ENCODE measurements at places on chromosomes 12 and 14. TPM values are rescaled to one million over a fixed set of nuclear protein-coding genes. Genes with fewer than 3 reads are reported as not detected.

CCDC38 gene
- not detected for total RNA-seq

DNA sequence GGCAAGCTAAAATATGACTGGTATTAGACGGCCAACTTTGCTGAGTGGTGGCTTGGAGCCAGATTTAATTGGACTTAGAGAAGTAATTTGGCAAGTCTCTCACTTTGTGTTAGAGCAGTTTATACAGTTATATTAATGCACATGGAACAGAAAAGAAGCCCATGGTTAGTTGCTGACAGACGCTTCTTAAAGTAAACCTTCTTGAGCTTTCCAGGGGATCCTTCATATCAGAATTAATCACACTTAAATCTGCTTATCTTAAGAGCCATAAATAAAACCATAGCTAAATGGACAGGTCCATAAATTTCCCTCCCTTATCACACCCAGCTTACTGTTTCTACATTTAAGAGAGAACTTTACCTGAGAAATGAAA, 9.6 kb downstream of the GSG1 start:
- no peak for DNase-seq

DNA sequence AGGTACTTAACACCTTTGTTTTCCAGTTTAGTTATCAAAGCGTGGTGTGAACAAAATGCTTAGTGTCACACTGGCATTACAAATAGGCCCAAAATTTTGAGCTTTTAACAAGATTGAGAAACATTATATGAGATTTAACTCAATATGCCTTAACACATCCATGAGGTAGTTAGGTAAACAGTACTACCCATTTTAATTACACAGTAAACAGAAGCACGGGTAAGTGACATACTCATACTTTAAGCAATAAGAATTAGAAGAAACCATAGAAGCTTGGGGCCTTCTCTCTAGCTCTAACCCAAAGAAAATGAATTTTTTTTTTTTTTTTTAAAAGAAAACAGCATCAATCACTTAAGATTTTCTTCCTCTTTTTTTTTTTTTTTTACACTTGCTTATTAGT, 15.5 kb upstream of the PHLDA1 start:
- DNase-seq, result no peak

DNA sequence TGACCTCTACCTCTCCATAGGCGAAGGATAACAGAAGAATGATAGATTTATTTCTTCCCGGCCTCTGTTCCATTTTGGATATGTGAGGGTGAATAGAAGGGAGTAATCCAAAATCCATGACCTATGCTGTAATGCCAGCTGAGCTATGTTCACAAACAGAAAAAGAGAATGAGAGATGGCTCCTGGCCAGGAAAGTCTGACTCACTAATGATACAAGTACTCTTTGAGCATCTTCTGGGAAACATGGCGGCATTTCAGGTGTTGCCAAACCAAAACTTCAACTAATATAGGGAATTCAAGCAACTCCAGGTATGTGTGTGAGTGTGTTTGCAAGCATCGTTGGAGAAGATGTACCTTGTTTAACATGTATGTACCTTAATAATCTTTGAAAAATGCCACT, 55.1 kb downstream of the MED13L start:
- no peak for DNase-seq

GRCh38 chr12:45204757-45205156, 11.1 kb upstream of the ANO6 start:
- DNase-seq, result no peak

DNA sequence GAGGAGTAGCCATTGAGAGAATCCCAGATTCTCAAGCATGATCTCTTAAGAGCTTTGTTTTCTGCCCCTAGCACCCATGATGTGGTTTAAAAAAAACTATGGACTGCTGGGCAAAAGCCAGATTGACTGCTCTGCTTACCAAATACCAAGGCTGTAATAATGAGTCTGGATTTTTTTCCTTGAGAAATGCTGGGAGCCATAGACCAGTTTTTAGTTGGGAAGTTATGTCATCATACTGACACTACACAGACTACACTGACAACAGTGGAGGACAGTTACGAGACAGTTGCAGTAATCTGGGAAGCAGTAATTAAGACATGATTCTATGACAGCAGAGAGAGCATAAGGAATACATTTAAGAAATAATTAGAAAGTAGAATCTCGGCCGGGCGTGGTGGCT, 35.8 kb downstream of the SPATA7 start:
- no peak for DNase-seq

KICS2 gene
- 4.2 TPM for total RNA-seq

GAS2L3 gene
- 30.0 TPM for total RNA-seq

- no peak for DNase-seq
Observed at GRCh38 chr12:1540690-1541089, 53.7 kb downstream of the FBXL14 start.
